ENCODE measurements at places on chromosomes 6 and 20.

GRCh38 chr6:44618371-44618770 is 230.9 kb downstream of the CDC5L start:
- DNase-seq = no peak

DNA sequence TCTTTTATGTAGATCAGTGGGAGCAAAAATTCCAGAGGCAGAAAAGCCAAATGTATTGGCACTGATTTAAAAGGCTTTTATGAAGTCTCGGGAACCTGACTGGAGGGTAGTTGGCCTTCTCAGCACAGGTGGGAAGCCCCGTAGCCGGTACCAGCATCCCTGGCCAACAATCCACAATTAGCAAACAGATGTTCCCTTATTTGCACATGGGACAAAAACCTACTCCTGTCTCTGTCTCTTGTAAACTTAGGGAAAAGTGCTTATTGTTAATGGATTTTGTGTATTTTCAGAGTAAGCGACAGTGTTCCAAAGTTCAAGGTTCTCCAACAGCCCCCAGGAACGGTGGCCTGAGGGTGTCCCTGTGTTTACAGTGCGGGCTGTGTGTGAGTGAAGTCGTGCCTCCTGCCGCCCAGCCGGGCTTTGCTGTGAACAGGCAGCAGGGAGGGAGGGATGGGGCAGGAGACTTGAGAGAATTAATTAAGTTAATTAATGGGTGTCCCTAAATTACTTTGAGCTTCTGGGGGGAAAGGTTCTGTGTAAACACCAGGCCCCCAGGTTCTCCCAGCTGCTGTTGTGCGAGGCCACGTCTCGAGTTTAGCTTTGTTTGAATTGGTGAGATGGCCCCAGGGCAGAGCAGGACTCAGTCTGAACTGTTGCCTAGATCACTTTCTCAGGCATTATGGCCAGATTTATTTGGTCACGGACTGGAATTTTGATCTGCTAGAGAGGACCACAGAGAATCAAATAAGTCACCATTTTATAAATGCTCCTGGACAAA is 3.9 kb downstream of the SYNJ2 start:
- peak; percentile 28 for DNase-seq

DNA sequence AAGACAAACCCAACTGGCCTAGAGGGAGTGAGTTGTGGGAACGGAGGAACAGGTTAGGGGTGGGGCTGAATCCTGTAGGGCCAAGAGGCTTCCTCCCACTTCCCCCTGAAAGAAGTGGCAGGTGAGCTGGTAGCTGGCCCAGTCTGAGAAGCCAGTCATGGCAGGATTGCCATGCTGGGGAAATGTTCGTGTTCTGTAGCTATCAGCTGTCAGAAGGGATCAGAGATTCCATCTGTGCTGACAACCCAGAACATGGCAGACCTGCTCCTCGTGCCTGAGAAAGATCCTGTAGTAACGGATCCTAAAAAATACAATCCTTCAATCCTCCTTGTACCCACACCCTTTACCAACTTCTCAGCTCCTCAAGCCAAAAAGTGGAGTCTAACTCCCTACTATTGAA is 43.0 kb downstream of the BANF2 start:
- DNase-seq = no peak

- peak; percentile 27 for DNase-seq
These were observed 66.9 kb upstream of the BHLHE23 start for GRCh38 chr20:63073738-63074065.

- no peak for DNase-seq
These were observed 3.1 kb downstream of the B3GALT4 start for GRCh38 chr6:33279971-33280511.

DNA sequence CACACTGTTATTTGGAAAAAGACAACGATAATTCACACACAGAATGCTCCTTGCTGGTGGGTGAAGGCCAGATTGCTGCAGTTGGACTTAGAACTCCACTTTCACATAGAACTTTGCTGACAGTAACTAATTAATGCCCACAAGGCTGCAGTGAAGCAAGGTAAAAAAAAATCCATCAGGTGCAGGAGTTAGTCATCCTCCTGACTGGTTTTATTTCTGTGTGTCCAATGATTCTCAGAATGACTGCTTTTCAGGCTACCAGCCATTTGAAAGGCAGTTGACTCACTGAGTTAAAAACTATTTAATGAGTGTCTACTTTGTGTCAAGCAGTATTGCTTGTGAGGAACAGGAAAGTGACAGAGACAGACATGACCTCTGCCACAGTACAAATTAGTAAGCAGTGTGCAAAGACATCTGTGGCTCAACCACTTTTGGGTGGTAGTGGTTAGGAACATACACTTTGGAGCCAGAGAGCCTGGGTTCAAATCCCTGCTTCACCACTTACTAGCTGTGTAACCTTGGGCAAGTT is 41.9 kb downstream of the ELOVL5 start:
- no peak for DNase-seq

DNA sequence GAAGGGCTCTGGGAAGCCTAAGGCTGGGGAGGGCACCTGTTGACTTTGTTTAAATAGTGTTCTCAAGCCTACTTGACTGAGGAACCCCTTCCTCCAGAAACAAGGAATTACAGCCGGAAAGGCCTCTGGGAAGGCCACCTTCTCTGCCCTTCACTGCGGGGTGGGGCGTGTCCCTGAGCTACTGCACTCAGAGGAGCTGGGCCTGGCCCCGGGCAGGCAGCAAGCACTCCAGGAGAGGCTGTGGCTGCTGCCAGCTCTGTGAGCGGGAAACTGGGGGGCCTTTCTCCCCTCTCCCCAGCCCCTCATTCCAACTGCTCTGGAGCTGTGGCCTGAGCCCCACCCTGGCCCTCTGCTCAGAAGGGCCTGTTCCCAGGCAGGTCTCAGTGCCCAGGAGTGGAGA is 4.0 kb upstream of the OSBPL2 start:
- DNase-seq = no peak

DNA sequence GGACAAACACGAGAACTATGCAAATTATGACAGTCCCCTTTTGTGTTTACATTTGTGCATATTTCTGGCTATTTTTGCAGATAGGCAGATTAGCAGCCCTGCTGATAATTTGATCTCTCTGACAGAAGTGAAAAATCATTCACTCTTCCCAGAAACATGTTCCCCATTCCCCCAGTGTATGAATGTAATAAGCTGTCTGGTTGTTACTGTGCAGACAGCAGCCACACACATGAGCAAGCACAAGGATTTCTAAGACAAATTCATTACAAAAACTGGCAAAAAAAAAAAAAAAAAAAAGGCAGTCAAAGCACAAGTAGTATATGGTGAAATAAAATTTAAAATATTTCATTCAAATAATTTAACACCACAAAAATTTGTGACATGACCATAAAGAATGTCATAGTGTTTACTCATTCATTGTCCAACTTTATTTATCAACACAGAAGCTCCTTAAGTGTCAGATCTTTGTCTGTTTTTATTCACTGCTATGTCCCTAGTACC is 95.5 kb upstream of the VGLL2 start:
- DNase-seq = no peak

- no peak for DNase-seq
These were observed 345.6 kb downstream of the MAFB start for GRCh38 chr20:40343390-40343789.

- DNase-seq = no peak
These were observed 77.6 kb upstream of the EYA2 start for GRCh38 chr20:46816886-46817638.

DNA sequence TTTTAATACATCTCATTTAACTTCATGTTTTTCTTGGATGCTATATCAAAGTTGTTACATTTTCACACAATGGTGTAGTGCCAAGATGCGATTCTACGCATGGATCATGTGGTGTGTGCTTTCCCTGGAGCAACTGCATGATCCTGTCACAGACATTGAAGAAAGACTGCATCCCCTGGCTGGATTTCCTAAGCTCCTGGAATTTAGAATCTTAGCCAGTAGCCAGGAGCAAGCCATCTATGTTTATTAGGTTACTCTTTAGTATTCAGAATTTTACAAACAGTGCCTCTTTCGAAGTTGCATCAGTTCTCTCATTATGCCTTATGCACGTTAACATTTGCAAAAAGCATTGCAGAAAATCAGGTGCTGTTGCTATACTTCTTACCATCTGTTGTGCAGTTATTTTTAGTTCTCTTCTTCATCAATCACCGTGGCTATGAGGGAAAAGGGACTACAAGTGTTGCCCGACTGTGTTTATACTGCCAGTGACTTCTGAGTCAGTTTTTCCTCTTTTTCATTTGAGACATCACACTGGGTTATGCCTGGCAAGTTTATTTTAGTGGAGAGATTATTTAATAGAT is 584.2 kb downstream of the BCKDHB start:
- no peak for DNase-seq

DNA sequence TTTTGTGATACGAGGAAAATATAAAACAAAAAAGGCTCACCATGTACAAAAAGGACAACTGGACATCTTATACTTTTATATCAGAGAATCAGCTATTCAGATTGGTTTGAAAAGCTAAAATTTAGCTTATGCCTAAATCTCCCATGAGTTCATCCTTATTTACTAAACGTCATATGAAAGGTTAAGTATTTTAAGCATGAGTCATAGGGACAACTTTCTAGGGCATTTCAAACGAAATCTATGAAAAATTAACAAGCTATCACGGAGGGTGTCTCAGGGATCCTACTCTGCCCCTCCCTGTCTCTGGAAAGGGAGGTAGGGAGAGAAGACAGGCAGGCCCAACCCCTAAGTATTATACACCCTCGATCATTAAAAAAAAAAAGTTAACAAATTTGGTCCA is 124.1 kb upstream of the LOC128125822 start:
- DNase-seq = no peak

- no peak for DNase-seq
These were observed 155.1 kb upstream of the TNFAIP3 start for GRCh38 chr6:137711972-137712371.

GRCh38 chr6:63353286-63353630 is 33.5 kb upstream of the LGSN start:
- DNase-seq = no peak

Data from activated effector memory CD4-positive, alpha-beta T cell treated with anti-CD3 and anti-CD28 coated beads, Interleukin-2, amount 50 U/mL, for 16 hours (primary cell).